ENCODE measurements at places on chromosomes 7 and 10. TPM values are rescaled to one million over a fixed set of nuclear protein-coding genes. Genes with fewer than 3 reads are reported as not detected.

TMEM236 gene
- total RNA-seq: 0.05 TPM

CTAGE8 gene
- total RNA-seq: 2.0 TPM

DNA sequence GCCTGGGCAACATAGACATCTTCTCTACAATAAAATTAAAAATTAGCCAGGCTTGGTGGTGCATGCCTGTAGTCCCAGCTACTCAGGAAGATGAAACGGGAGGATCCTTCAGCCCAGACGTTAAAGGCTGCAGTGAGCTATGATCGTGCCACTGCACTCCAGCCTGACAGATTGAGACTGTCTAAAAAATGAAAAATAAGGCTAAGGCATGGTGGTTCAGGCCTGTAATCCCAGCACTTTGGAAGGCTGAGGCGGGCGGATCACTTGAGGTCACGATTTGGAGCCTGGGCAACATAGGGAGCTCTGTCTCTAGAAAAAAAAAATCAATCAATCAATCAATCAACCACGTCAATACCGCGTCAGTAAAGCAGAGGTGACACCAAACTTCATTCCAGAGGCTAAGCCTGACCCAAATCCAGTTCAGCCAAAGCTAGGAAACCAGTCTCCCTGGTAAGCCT lies 31.1 kb downstream of the MRPS24 start:
- H3K27me3 ChIP-seq: peaks cover 14% of the 10 kb centered on the region
- H3K36me3 ChIP-seq: peaks cover 5% of the 10 kb centered on the region
- no peak overlapping the region for H3K4me3 ChIP-seq

DNA sequence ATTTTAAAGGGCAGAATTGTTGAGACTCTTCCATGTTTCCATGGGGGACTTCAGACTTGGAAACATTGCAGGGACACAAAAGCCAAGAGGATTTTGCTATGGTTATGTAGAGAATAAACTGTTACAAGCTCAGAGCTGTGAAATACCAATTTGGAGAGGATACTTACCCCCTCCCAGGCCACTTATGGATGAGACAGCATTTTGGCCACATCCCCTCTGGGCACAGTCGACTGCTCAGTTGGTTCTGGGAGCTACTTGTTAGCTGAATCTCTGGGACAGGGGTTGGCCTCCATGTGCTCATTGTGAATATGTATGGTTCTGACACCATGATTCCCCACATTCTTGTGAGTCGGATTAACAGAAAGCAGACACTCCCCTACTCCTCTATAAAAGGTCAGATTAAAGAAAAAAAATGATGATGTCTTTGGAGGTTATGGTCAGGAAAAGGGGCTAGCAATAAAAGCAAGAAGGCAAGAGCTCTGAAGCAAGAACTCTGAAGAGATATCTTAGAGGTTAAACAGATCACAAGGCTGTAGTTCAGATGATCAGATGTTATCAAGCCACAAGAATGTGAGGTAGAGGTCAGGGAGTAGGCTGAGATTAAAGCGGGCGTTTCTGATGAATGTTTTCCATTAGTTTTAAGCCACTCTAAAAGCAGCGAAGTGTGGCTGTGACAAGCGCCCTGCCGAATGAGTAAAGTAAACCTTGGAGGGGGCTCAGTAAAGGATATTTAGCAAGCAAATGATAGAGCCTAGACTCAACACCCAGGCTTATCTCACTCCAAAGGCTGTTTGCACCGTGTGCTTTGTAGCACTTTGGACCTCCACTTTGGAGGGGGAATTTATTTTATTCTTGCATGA lies 17.2 kb downstream of the STAMBPL1 start:
- H3K36me3 ChIP-seq: peaks cover 57% of the 10 kb centered on the region
- peak overlapping the region; percentile 62 for H3K4me3 ChIP-seq
- H3K4me1 ChIP-seq: peaks cover 62% of the 10 kb centered on the region
- DNase-seq: no peak

DNA sequence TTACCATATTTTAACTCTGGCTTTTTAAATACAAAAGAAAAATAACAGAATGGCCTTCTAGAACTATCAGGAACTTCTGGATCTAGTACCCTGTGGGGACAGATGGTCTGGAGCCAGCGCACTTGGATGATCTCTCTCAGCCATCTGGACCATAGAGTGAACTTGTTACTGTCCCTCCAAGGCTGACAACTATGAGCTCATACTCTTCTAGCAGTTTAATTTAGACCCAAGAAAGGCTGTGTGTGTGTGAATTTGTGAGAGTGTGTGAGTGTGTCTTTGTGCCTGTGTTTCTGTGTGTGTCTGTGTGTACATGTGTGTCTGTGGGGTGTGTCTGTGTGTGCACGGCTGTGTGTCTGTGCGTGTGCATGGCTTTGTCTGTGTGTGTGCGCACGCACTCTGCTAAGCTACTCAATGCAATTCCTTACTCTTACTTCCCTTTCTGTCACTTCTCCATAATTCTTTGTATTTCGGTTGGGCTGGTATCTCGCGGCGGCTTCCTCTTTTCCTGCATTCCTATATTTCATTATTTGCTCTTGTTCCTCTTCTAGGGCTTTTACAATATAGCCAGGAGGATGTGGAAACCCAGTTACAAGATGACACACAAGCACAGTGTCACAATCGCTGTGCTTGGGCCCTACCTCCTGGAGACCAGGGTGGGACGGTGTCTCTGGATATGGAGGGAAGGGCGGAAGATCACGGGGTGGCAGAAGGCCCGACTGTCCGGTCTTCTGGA lies 51.9 kb downstream of the IKZF1 start:
- H3K27ac ChIP-seq: peak overlapping the region; percentile 94
- H3K4me3 ChIP-seq: peak overlapping the region; percentile 75
- H3K36me3 ChIP-seq: peaks cover 85% of the 10 kb centered on the region
- no peaks in the 10 kb centered on the region for H3K27me3 ChIP-seq
- H3K4me1 ChIP-seq: peaks cover 92% of the 10 kb centered on the region
- peak; percentile 62 for DNase-seq

- no peak overlapping the region for H3K4me3 ChIP-seq
- H3K27ac ChIP-seq: no peak overlapping the region
- no peaks in the 10 kb centered on the region for H3K4me1 ChIP-seq
- H3K27me3 ChIP-seq: peaks cover 4% of the 10 kb centered on the region
Observed at GRCh38 chr7:1607696-1608095, 37.9 kb upstream of the PSMG3 start.

DNA sequence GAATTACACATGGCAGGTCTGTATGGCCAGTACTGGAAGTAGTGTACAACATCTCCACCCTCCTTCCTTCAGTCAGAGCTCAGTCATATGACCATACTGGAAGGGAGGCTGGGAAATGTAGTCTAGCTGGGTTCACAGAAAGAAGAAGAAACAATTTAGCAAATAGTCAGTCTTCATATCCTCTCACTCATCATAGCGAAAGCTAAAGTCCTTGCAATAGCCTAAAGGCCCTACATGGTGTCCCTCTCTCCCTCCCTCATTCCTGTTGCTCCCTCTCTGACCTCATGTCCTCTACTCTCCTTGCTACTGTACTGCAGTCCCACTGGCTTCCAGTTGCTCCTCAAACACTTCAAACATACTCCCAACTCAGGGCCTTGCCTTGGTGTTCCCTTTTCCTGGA lies 4.3 kb upstream of the CALU start:
- H3K27ac ChIP-seq: no peak overlapping the region
- H3K36me3 ChIP-seq: no peaks in the 10 kb centered on the region
- peaks cover 5% of the 10 kb centered on the region for H3K4me1 ChIP-seq
- no peak overlapping the region for H3K4me3 ChIP-seq
- DNase-seq: no peak
- peaks cover 9% of the 10 kb centered on the region for H3K27me3 ChIP-seq

DNA sequence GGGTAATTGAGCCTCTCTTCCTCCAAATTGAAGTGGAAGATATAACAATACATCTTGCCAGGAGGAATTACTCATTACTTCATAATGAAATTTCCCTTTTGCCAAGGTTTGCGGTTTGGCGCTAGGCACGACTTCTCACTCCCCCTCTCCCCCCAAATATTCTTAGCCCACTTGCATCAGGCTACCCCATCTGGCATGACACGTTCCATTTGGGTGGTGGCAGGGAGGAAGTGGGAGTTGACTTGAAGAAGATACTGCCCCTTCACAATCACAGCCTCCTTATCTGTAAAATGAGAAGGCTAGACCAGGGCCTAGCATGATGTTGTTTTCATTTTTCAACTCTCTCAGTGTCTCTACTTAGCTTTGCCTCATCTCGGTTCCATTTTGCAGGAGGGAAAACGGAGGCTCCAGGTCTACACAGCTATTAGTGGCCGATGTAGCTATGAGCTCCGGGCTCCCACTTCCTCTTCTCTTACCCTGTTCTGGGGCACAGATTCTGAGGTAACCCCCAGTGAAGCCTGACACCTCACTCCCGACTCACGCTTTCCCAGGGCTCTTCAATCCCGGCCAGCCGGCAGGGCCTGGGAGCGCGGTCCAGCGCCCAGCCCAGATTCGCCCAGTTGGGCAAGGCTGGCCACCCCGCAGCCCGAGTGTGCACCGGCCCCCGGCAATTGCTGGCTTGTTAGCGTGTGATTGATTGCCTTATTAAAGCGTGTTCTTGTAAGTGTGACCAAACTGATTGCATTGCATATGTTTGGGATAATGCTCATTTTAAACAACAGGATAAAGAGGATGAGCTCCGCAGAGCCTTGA lies 6.5 kb downstream of the EVX1 start:
- no peak overlapping the region for H3K27ac ChIP-seq
- no peak overlapping the region for H3K4me3 ChIP-seq
- H3K36me3 ChIP-seq: peaks cover 2% of the 10 kb centered on the region
- H3K27me3 ChIP-seq: peaks cover 88% of the 10 kb centered on the region
- DNase-seq: no peak

- no peak overlapping the region for H3K27ac ChIP-seq
- H3K4me3 ChIP-seq: no peak overlapping the region
- no peaks in the 10 kb centered on the region for H3K36me3 ChIP-seq
Observed at GRCh38 chr7:24192053-24192452, 91.9 kb upstream of the NPY start.

GRCh38 chr10:62284221-62284620 lies 15.6 kb upstream of the RTKN2 start:
- H3K27me3 ChIP-seq: peaks cover 13% of the 10 kb centered on the region
- no peaks in the 10 kb centered on the region for H3K4me1 ChIP-seq
- no peaks in the 10 kb centered on the region for H3K36me3 ChIP-seq
- no peak overlapping the region for H3K27ac ChIP-seq

GRCh38 chr10:63446716-63447440 lies 18.9 kb downstream of the JMJD1C start:
- peaks cover 2% of the 10 kb centered on the region for H3K4me1 ChIP-seq
- peaks cover 3% of the 10 kb centered on the region for H3K36me3 ChIP-seq
- H3K27ac ChIP-seq: no peak overlapping the region
